IPS DF 6.9 (cell line): ENCODE measurements at places on chromosomes 2 and 18.

DNA sequence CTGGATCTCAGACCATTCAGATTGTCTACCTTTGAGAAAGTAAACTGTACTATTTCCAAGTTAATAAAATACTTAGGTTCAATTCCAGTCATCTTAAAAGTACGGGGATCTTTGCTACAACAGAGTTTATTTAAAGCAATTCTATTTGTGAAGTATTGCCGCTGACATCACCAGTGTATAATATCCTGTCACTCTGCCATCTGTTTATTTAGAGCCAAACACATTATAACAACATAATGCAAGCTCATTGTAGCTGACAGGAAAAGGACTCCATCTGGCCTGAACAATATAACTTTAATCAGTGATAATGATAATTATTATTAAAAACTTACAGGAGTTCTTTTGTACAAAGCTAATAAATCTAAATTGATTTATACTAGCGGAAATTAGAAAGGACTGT lies 786.8 kb downstream of the ERBB4 start:
- no peak for DNase-seq

DNA sequence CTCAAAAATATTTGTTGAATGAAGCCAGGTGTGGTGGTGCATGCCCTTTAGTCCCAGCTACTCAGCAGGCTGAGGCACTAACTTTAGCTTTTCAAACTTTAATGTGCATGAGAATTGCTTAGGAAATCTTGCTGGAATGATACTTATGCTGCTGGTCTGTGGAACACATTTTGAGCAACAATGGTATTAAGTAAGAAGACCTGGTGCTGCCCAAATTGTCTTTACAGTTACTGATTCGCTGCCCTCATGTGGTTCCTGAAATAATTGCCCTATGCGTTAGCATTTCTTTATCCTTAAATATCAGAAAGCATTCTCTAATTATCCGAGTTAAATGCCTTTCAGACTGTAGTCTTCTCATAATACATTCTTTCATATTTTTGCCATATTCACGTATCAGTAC lies 76.0 kb upstream of the SESTD1 start:
- DNase-seq: no peak

- no peak for DNase-seq
Observed at GRCh38 chr2:12340164-12340563, 376.6 kb upstream of the TRIB2 start.

DNA sequence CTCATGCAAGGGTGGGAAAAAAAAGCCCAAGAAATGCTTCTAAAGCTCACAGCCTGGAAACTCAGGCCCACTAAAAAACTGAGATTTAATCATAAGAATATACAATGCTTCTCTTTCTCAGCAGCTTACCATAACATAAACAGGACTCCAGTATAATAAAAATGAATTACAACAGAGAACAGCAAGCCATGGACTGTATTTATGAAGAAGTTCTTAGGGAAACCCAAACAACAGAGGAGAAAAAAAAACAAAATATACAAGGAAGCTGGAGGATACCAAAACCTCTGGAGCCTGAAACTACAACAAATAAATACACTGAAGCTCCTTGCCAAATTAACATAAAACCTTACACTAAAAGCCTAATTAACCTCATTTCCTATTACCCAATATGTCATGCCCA lies 187.8 kb downstream of the RDH14 start:
- DNase-seq: no peak

DNA sequence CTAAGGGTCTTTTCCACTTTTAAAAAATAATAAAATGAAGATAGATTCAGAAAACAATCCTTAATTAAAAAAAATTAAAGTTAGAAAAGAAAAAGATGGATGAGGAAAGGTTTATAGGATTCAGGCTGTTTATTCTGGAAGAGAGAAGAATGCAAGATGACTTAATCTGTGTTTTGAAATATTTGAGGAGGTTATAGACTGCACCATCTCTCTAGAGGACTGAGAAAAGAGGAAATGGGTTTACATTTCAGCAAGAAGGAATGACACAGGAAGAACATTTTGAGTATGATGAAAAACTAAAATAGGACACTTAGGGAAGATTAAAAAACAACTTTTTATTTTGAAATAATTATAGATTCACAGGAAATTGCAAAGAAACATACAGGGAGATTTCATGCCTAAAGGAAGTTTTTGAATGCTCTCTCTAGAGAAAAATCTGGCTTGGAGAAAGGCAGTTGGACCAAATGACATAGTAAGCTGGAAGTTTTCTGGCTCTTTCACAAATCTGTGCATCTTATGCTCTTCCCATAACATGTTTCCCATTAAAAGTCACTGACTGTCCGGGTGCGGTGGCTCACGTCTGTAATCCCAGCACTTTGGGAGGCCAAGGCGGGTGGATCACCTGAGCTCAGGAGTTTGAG lies 75.0 kb downstream of the CERS6 start:
- no peak for DNase-seq

- no peak for DNase-seq
Observed at GRCh38 chr2:170216981-170217380, 39.0 kb downstream of the MYO3B start.

- DNase-seq: no peak
Observed at GRCh38 chr2:119586085-119586484, 41.8 kb downstream of the CFAP221 start.

- DNase-seq: no peak
Observed at GRCh38 chr2:188272121-188272520, 19.6 kb upstream of the GULP1 start.

DNA sequence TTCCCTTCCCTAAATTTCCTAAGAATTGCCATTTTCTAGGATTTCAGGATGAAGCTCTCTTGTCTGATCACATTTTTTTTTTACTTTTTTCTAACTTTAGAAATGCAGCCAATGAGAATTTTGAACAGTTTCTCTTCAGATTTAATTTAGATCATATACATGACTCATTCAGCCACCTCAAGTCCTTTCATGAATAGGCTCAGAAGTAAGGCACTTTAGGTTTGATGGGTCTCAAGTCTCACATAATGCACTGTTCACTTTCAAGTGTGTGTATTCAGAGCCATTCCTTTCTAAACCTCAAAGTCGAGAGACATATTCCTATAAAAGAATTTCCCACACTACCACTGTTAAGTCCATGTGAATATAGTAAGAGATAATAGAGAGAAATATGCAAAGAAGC lies 614.1 kb upstream of the VRK2 start:
- DNase-seq: no peak
